ENCODE measurements at places on chromosomes 3 and 15.
A peak's percentile ranks its signal among the peaks of the same experiment; 100 is the strongest.

- no peak for DNase-seq
These were observed 546.1 kb downstream of the NTRK3 start for GRCh38 chr15:87710406-87710805.

DNA sequence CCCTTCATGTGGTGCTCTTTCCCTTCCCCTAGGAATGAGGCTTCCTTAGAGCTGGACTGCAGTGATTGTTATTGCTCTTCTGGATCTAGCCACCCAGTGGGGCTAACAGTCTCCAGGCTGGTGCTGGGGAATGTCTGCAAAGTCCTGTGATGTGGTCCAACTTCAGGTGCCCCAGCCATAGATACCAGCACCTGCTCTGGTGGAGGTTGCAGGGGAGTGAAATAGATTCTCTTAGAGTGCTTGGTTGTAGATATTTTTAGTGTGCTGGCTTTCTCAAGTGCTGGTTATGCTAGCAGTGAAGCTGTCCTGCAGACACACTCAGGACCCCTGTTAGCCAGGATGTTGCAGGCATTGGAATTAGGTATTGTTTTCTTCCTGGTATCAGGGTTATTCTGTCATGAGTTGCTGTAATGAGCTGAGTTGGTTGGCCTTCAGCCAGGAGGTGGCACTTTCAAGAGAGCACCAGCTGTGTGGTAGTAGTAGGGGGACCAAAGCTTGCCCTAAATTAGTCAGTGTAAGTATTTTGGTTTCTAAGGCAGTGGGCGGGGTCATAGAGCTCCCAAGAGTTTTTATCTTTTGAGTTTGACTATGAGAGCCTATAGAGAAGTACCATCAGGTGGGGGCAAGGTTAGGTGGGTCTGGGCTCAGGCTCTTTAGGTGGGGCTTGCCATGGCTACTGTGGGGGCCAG is 317.5 kb upstream of the SGO1 start:
- DNase-seq, result peak; percentile 20

DNA sequence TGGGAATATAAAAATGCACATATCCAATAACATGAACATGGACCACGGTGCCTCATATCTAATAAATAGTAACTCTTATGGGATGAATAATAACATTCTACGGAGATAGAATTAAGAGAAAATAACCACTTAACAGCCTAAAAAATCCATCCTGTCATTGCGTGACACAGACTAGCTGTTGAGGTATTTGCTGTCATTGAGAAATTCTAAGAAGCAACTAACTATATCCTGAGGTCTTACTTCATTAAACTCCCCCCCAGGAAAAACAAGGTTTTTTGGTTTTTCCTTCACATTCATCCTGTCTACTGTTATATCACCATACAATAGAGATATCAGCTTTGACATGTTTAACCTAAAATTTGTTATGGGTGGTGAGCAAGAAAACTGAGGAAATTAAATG is 14.3 kb downstream of the CEP152 start:
- no peak for DNase-seq

DNA sequence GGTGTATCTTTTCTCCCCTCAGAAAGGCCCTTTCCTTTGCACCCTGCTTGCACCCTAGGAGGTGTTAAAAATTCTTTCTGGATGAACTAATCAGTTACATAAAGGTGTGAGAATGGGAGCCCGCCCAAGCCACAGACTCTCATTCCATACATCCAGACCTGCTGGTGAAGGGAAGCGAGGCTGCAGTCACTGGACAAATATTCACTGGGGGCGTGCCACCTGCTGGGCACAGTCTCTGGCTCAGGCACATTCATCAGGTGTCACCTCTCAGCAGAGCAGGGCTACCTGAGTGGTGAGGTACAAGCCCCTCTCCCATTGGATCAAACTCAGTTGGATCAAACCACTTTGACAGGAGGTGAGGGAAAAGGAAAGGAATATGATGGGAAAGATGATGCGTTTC is 52.0 kb downstream of the NTRK3 start:
- no peak for DNase-seq

DNA sequence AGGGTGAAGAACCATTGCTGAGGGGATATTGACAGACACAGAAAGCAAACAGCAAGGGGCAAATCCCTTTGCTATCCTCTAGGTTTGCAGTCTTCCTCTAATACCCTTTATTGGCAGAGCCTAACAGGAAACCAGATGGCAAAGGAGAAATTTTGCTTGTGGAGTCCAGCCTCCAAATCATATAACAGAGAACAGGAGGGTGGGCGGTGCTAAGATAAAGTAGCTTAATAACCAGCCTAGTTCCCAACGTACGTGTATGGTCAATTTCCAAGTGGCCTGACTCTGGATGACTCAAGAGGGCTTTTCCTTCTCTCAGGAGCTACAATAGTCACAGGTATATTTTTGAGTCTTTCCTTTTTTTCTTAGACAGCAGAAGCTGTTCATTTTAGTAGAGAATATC is 404.5 kb downstream of the PDCD6IP start:
- no peak for DNase-seq

DNA sequence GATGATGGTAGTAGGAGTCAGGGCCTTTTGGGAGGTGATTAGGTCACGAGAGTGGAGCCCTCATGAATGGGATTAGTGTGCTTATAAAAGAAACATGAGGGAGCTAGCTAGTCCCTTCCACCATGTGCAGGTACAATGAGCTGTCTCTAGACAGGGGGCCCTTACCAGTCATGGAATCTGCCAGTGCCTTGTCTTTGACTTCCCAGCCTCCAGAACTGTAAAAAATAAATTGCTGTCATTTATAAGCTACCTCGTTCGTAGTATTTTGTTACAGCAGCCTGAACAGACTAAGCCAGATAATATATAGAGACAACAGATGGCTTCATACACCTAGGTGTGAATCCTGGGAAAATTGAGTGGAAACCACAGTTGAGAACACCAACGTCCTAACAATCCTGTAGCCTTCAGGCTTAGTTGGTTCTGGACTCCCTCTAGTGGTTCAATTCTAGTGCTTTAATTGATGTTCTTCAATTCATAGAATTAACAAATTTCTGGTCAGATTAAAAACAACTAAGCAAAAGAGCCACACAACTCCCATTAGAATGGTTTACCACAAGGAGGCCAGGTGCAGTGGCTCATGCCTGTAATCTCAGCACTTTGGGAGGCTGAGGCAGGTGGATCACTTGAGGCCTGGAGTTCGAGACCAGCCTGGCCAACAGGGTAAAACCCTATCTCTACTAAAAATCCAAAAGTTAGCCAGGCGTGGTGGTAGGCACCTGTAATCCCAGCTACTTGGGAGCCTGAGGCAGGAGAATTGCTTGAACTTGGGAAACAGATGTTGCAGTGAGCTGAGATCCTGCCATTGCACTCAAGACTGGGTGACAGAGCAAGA is 21.3 kb upstream of the GATM start:
- DNase-seq, result peak; percentile 68

- no peak for DNase-seq
These were observed 34.3 kb upstream of the CMC1 start for GRCh38 chr3:28207000-28207733.

DNA sequence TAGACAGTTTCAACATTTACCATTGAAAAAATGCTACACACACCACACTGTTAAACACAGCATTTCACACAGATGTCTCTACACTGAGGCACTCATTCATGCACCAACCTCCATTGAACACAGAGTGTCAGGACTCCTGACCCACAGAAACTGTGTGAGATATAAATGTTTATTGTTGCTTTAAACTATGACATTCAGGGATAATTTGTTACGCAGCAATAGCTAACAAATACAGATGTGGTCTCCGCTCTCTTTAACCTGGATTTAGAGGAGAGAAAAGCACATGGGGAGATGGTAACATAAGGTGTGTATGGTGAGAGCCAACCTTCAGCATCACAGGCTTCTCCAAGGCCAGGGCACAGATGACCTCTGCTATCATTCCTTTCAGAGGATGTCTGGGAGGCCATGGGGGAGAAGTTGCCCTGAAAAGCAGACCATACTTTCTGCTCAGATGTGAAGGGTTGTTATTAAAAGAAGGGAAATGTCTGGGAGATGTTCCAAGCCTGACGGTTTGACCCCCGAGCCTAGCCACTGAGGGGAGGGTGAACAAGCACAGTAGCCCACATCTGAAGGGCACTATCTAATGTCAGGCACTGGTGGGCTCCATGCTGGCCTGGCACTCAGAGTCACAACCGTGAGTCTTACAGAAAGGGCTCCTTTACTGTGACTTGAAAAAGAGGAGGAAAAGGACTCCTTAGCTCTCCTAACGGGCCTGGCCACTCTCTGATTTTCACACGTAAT is 284.5 kb upstream of the TLE3 start:
- no peak for DNase-seq

- no peak for DNase-seq
These were observed 24.0 kb upstream of the SLC6A6 start for GRCh38 chr3:14378415-14378814.

GRCh38 chr3:64975147-64975546 is 287.3 kb upstream of the ADAMTS9 start:
- no peak for DNase-seq

DNA sequence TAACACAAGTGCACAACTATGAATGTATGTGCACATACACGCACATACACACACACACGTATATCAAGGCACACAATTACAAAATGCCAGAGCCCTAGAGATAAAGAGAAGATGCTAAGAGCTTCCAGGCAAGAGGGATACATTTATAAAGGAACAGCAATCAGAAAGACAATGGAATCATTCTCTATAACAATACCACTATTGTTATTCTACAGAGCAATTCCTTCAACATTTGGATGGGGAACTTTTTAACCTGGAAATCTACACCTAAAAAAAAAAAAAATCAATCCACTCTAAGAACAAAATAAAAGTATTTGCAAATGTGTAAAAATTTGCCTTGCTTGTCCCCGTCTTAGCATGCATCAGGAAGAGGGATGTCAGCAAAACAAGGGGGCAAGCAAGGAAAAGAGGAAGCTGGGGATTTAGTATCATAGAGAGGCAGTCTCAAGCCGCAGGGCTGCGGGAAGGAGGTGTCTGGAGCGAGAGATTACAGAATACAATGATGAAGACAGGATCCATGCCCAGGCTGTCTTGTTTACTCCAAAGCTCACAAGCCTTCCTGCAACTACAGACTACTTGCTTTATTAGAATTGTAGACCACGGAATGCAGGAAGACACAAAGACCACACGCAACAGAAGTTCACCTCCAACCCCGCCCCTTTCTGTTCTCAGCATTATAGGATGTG is 220.2 kb downstream of the NTRK3 start:
- no peak for DNase-seq

GRCh38 chr3:16739541-16740105 is 134.4 kb upstream of the DAZL start:
- DNase-seq, result no peak

DNA sequence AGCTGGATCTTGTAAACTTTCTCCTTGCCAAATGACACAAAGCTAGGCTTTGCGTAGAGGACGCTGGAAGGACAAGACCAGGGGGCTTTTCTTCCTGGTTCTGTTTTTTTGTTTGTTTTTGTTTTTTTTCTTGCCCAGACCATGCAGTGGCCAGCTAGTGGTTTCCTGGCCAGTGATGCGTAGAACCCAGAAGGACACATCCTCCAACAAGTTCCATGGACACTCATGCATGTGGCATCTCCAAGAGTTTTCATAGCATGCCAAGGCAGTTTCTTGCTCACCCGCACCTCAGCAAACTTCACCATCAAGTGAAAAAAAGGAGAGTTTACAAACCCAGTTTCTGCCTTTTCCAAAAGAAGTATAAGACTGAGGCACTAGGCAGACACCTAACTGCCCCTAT is 46.1 kb upstream of the TMCO5A start:
- no peak for DNase-seq

DNA sequence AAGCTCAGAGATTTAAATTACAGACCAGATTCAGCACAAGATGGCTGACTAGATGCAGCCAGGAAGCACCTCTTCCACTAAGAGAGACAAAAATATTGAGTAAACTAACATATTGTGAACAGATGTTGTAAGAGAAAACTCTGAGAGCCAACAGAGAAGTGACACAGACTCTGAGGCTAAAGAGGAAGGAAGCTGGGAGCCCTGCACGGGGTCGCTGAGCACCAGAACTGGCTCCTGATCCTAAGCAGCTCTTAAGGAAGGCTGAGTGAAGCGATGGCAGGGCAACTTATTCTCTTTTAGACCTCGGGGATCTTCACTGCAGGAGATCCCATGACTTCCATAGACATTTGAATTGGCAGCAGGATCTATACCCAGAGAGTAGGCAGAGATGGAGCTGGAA is 578.0 kb upstream of the GRM7 start:
- DNase-seq, result no peak

- DNase-seq, result no peak
These were observed 32.7 kb downstream of the HDC start for GRCh38 chr15:50232791-50233190.

All from myocyte (in vitro differentiated cells).